Stomach (tissue), 19 donors: ENCODE measurements at places on chromosomes 1 and 21.
A peak's percentile ranks its signal among the peaks of the same experiment; 100 is the strongest.

DNA sequence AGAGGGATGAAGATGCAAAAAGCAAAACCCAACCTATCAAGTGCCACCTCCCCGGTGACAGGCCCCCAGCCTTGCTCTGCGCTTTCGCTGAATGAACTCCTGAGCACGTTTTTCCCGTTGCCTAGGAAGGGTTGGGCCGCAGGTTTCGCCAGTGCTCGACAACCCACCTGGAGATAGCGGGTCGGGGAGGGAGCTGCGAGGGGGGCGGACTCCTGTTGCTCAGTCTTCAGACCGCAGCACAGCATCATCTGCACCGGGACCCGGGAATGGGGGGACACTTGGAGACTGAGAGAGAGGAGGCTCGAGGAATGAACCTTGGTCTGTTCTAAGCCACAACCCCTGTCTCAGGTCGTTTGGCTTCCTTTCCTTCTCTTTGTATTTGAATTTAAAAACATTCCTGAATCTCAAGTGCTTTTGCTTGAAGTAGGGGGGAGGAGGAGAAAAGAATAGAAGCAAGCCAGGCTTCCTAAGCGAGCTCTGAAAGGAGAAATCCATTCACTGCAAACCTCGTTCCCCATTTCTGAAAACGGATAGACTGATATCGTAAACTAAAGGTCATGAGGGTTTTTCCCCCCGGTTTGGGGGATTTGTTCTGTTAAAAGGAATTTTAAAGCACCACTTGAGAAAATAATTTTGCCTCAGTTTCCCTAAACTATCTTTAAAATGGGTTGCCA, 1.2 kb downstream of the AK5 start:
- peaks cover 19% of the 10 kb centered on the region for H3K4me1 ChIP-seq
- no peaks in the 10 kb centered on the region for H3K36me3 ChIP-seq
- no peak overlapping the region for H3K27ac ChIP-seq
- peak overlapping the region; percentile 57 for H3K4me3 ChIP-seq

GRCh38 chr1:13801232-13801631, 101.2 kb downstream of the PRDM2 start:
- H3K36me3 ChIP-seq = peaks cover 14% of the 10 kb centered on the region
- no peak overlapping the region for H3K27ac ChIP-seq
- no peaks in the 10 kb centered on the region for H3K27me3 ChIP-seq
- H3K4me3 ChIP-seq = peak overlapping the region; percentile 5

- no peaks in the 10 kb centered on the region for H3K36me3 ChIP-seq
- no peak overlapping the region for H3K4me3 ChIP-seq
- no peak for DNase-seq
- peaks cover 16% of the 10 kb centered on the region for H3K4me1 ChIP-seq
These were observed 2.9 kb upstream of the UBXN10 start for GRCh38 chr1:20183035-20183434.

DNA sequence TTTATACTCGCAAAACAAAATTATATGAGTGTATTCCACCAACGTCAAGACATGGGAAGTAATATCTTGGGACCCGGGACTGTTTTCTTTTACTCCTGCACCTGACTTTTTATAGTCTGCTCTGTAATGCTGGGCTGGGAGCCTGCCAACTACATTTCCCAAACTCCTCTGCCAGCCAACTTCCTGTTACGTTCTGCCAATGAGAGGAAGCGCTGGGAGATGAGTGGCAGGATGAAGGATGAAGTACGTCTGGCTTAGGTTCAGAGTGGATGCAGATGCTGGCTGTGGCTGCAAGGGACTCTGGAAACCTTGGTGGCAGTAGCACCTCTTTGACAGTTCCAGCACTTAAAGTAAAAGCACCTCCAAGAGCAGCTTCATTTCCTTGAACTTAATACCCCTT, 59.6 kb downstream of the USP24 start:
- peak; percentile 34 for DNase-seq
- H3K36me3 ChIP-seq = peaks cover 89% of the 10 kb centered on the region
- H3K4me3 ChIP-seq = no peak overlapping the region
- no peaks in the 10 kb centered on the region for H3K27me3 ChIP-seq
- H3K27ac ChIP-seq = no peak overlapping the region

GRCh38 chr1:89454845-89455521, 69.6 kb upstream of the LRRC8B start:
- H3K27ac ChIP-seq = no peak overlapping the region
- no peaks in the 10 kb centered on the region for H3K4me1 ChIP-seq
- H3K4me3 ChIP-seq = no peak overlapping the region
- no peaks in the 10 kb centered on the region for H3K36me3 ChIP-seq
- no peaks in the 10 kb centered on the region for H3K27me3 ChIP-seq
- DNase-seq = peak; percentile 78

DNA sequence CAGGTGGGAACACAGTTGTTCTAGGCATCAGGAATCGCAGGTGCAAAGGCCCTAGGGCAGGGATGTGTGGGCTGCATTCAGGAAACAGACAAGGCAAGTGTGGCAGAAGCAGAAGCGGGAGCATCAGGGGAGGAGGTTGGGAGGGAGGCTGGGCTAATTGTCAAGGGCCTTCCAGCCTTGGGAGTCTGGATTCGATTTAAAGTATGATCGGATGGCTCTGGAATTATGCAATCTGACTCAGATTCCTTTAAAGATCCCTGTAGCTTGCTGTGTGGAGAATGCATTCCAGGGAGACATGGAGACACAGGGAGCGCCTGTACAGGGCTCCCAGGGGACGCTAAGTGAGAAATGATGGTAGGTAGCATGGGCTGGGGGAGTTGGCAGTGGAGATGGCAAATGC, 86.5 kb downstream of the LACTBL1 start:
- no peak overlapping the region for H3K27ac ChIP-seq
- H3K27me3 ChIP-seq = no peaks in the 10 kb centered on the region
- no peaks in the 10 kb centered on the region for H3K4me1 ChIP-seq
- no peak overlapping the region for H3K4me3 ChIP-seq
- DNase-seq = peak; percentile 25

GRCh38 chr1:107276247-107276646, 135.4 kb downstream of the NTNG1 start:
- DNase-seq = no peak
- no peak overlapping the region for H3K27ac ChIP-seq
- H3K4me1 ChIP-seq = no peaks in the 10 kb centered on the region
- no peak overlapping the region for H3K4me3 ChIP-seq
- H3K27me3 ChIP-seq = no peaks in the 10 kb centered on the region

GRCh38 chr1:163670989-163671757, 349.4 kb downstream of the NUF2 start:
- DNase-seq = peak; percentile 65
- peaks cover 11% of the 10 kb centered on the region for H3K4me1 ChIP-seq
- peak overlapping the region; percentile 25 for H3K27ac ChIP-seq
- no peaks in the 10 kb centered on the region for H3K27me3 ChIP-seq
- no peak overlapping the region for H3K4me3 ChIP-seq
- H3K36me3 ChIP-seq = no peaks in the 10 kb centered on the region

GRCh38 chr1:53305650-53306049, 22.2 kb downstream of the LRP8 start:
- H3K4me1 ChIP-seq = no peaks in the 10 kb centered on the region
- H3K27ac ChIP-seq = no peak overlapping the region
- H3K36me3 ChIP-seq = no peaks in the 10 kb centered on the region
- H3K4me3 ChIP-seq = no peak overlapping the region
- no peak for DNase-seq

GRCh38 chr21:33360881-33361602, 36.3 kb downstream of the IFNAR1 start:
- H3K27ac ChIP-seq = peak overlapping the region; percentile 74
- DNase-seq = peak; percentile 82
- peaks cover 33% of the 10 kb centered on the region for H3K4me1 ChIP-seq
- H3K27me3 ChIP-seq = no peaks in the 10 kb centered on the region
- peak overlapping the region; percentile 12 for H3K4me3 ChIP-seq
- peaks cover 21% of the 10 kb centered on the region for H3K36me3 ChIP-seq

DNA sequence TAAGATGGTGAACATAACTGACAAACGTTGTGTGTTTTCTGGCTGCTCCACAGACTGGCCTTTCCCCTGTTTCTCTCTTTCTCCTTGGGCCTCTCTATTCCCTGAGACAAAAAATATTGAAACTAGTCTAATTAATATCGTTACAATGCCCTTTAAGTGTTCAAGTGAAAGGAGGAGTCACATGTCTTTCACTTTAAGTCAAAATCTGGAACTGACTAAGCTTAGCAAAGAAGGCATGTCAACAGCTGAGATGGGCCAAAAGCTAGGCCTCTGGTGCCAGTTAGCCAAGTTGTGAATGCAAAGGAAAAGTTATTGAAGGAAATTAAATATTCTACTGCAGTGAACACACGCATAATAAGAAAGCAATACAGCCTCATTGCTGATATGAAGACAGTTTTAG, 32.2 kb upstream of the FCRL3 start:
- no peak for DNase-seq
- no peaks in the 10 kb centered on the region for H3K4me1 ChIP-seq
- H3K36me3 ChIP-seq = no peaks in the 10 kb centered on the region
- H3K4me3 ChIP-seq = no peak overlapping the region
- no peaks in the 10 kb centered on the region for H3K27me3 ChIP-seq
- no peak overlapping the region for H3K27ac ChIP-seq

GRCh38 chr1:234315588-234315987, 57.7 kb upstream of the COA6 start:
- H3K4me3 ChIP-seq = no peak overlapping the region
- H3K4me1 ChIP-seq = no peaks in the 10 kb centered on the region
- DNase-seq = no peak
- H3K36me3 ChIP-seq = no peaks in the 10 kb centered on the region
- H3K27ac ChIP-seq = no peak overlapping the region

- peaks cover 79% of the 10 kb centered on the region for H3K4me1 ChIP-seq
- no peak for DNase-seq
- peak overlapping the region; percentile 99 for H3K4me3 ChIP-seq
- no peaks in the 10 kb centered on the region for H3K27me3 ChIP-seq
These were observed 3.2 kb downstream of the CLIC4 start for GRCh38 chr1:24748191-24749121.

DNA sequence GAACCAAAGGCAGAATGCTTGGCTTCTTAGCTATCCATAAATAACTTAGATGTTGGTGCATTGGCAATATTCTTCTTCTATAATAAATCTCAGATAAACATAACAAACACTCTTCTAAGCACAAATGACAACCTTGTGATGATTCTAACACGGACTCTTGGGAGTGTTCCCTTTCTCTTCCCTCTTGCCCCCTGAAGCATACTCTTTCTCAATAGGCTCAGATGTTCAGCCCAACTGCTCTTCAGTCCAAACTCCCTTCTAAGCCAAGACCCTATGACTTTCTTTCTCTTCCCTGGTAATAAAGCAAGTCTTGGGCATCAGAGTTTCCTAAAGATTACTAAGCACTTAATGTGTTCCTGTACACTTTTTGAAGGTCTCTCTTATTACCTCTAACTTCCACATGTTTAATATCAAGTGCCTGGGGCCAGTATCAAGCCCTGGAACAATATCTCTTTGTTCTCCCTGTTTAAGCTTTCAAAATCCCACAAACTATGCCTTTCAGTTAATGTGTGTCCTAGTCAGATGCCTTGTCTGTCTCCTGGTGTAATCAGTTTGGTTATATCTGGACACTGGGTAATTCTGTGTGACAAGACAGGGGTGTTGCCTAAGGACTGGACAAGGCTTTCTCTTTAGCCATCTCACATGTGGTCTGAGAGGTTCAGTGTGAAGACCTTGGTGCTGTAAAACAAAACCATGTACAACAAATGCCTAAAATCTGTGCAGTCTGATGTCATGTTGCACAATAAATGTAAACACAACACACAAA, 92.9 kb upstream of the IVNS1ABP start:
- DNase-seq = no peak
- no peaks in the 10 kb centered on the region for H3K36me3 ChIP-seq
- no peak overlapping the region for H3K4me3 ChIP-seq

GRCh38 chr1:84117868-84118267, 26.2 kb upstream of the PRKACB start:
- no peaks in the 10 kb centered on the region for H3K4me1 ChIP-seq
- no peak overlapping the region for H3K4me3 ChIP-seq

DNA sequence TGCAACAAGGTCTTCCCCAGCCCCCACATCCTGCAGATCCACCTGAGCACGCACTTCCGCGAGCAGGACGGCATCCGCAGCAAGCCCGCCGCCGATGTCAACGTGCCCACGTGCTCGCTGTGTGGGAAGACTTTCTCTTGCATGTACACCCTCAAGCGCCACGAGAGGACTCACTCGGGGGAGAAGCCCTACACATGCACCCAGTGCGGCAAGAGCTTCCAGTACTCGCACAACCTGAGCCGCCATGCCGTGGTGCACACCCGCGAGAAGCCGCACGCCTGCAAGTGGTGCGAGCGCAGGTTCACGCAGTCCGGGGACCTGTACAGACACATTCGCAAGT, 3.8 kb downstream of the ZBTB18 start:
- H3K27me3 ChIP-seq = no peaks in the 10 kb centered on the region
- no peak for DNase-seq
- no peak overlapping the region for H3K4me3 ChIP-seq
- peaks cover 15% of the 10 kb centered on the region for H3K36me3 ChIP-seq

- H3K36me3 ChIP-seq = no peaks in the 10 kb centered on the region
- H3K4me3 ChIP-seq = peak overlapping the region; percentile 39
- H3K4me1 ChIP-seq = peaks cover 15% of the 10 kb centered on the region
- no peak for DNase-seq
These were observed 1.2 kb downstream of the CD160 start for GRCh38 chr1:145720556-145720877.

- H3K27me3 ChIP-seq = no peaks in the 10 kb centered on the region
- no peaks in the 10 kb centered on the region for H3K4me1 ChIP-seq
- DNase-seq = peak; percentile 51
These were observed 67.5 kb upstream of the PRDX6 start for GRCh38 chr1:173409613-173410012.

- H3K4me1 ChIP-seq = no peaks in the 10 kb centered on the region
- no peaks in the 10 kb centered on the region for H3K27me3 ChIP-seq
- no peak for DNase-seq
- no peak overlapping the region for H3K4me3 ChIP-seq
- no peaks in the 10 kb centered on the region for H3K36me3 ChIP-seq
These were observed 183.5 kb upstream of the ADGRL4 start for GRCh38 chr1:79190074-79190473.

- H3K4me1 ChIP-seq = no peaks in the 10 kb centered on the region
- H3K4me3 ChIP-seq = no peak overlapping the region
- no peaks in the 10 kb centered on the region for H3K36me3 ChIP-seq
- no peaks in the 10 kb centered on the region for H3K27me3 ChIP-seq
These were observed 90.8 kb downstream of the ZP4 start for GRCh38 chr1:237799762-237800474.

- H3K4me1 ChIP-seq = peaks cover 42% of the 10 kb centered on the region
- no peaks in the 10 kb centered on the region for H3K27me3 ChIP-seq
- H3K4me3 ChIP-seq = no peak overlapping the region
- no peaks in the 10 kb centered on the region for H3K36me3 ChIP-seq
- DNase-seq = no peak
- H3K27ac ChIP-seq = peak overlapping the region; percentile 70
These were observed 120.4 kb downstream of the EDEM3 start for GRCh38 chr1:184634296-184634695.

GRCh38 chr1:229167318-229167717, 103.6 kb upstream of the RAB4A start:
- no peak for DNase-seq
- H3K27ac ChIP-seq = no peak overlapping the region
- H3K4me1 ChIP-seq = peaks cover 28% of the 10 kb centered on the region

- peaks cover 16% of the 10 kb centered on the region for H3K4me1 ChIP-seq
- no peak for DNase-seq
- H3K27me3 ChIP-seq = no peaks in the 10 kb centered on the region
- H3K36me3 ChIP-seq = no peaks in the 10 kb centered on the region
These were observed 79.8 kb downstream of the EPHB2 start for GRCh38 chr1:22790232-22791008.
